ENCODE measurements at places on chromosomes 4 and X.
A peak's percentile ranks its signal among the peaks of the same experiment; 100 is the strongest.

DNA sequence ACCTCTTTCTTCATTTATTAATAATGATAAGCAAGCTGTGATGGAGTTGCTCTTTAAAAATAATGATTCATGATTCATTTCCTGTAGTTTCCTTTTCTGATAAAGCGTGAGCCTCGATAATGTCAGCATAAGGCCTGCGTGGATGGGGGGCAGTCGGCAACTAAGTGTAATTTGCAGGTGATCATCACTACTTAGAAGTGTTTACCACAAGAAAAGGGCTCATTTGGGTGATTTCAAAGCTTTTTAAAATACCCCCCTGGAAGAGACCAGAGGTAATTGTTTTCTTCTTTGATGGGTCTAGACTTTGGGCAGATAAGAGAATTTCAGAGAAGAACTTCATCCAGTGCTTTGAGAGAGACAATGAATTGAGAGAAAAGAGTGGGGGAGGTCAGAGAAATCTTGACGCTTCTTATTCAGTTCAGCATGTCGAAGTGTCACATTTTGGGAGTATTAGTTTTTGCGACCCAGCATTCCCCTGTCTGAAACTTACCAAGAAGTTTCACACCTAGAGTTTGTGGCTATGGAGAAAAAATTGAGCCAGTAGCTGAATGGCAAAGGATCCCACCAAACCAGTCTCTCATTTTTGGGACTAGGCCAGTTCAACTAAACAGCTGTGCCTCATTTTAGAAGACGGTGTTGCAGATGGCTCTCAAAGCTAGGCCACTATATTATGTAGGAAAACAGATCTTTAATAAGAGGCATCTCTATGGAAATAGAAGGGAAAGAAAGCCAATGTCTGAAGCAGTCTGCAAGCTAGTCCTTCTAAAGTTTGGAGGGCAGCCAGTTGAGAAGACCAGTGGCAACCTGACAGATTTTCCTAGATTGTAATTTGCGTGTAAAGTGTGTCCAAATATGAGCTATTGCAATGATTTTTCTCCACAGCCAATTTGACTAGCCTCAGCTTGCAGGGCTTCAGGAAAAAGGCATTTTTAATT is 171.0 kb upstream of the PPP1R2C start:
- no peak for DNase-seq

DNA sequence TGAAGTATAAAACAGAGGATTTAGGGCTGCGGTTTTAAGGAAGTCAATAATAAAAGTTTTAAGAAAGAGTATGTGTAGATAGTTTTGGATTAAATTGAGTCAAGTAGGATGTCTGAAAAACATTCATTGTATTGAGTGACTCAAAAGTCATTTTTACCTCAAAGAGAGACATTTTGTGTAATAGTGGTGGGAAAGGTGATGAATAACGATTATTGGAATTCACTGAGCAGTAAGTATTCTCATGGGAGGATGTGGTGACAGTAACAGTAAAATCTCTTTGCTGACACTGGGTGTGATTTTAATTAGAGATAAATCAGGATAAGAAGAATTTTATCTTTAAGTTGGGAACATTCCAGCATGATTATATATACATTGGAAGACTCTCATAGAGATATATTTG is 233.6 kb downstream of the PDHA2 start:
- no peak for DNase-seq

GRCh38 chr4:26088433-26088928 is 174.5 kb downstream of the SMIM20 start:
- peak; percentile 75 for DNase-seq

- peak; percentile 11 for DNase-seq
Observed at GRCh38 chr4:110020646-110021443, 108.2 kb downstream of the EGF start.

DNA sequence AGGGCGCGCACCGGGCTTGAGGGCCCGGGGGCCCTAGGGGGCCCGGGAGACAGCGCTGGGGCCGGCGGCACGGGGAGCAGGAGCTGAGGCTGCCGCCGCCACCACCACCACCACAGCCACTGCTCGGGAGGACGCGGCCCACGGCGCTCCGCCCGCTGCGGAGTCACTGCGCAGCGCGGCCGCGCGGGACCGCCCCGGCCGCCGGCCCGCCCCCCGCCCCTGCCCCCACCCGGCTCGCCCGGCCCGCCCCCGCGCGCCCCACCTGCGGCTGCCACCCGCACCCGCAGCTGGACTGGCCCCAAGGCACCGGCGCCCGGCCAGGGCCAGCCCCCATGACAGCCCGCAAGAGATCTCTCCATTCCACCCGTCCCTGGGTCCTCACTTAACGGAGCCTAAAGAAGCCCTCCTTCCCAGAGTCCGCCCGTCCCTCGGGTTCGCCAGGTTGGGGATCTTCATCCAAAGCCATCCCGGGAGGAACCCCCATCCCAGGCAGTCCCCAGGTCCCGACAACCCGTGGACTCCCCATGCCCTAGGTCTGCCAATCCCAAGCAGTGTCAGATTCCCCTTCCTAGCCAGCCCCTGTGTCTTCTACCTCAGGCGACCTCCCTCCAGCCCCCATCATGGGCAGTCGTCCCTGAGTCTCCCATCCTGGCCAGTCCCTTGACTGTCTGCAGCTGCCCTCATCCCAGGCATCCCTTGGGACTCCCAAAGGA is 40.0 kb upstream of the IQSEC2 start:
- DNase-seq, result peak; percentile 15

- DNase-seq, result no peak
Observed at GRCh38 chr4:158203436-158203835, 6.8 kb upstream of the TMEM144 start.

GRCh38 chrX:43750248-43750676 is 94.2 kb downstream of the MAOA start:
- peak; percentile 46 for DNase-seq

- DNase-seq, result no peak
Observed at GRCh38 chr4:13449590-13449989, 34.5 kb downstream of the RAB28 start.

DNA sequence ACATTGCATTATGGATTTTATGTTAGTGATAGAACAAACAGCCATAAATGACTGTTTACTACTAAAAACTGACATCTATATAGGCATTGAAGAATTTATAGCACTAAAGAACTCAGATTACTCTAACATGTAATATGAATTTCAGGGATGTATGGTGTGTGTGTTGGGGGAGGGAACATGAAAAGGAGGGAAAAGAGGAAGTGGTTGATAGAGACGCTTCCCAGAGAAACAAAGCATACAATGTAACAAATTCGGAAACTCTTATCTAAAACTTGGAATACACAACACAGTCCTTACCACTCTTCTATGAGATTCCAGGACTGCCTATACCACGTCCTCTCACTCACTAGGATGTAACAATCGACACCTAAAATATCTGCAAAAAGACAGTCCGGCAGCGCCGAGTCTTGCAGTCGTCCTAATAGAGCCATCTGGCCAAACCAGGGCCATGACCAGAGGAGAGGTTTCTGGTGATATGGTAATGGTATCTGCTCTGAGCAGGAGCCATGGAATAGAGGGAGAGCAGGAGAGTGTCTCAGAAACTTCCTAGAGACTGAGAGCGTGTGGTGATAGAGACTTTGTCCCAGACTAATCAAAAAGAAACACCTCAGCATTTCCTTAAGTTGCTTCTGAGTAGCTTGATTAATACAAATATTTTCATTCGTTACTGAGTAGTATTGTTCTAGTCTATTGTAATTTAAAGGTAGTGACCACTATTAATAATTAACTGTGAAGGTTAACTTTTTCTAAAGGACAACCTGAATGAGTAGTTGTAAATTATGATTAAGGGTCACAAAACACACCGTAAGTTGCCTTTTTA is 251.9 kb upstream of the ETNPPL start:
- DNase-seq, result no peak

- no peak for DNase-seq
Observed at GRCh38 chr4:26206999-26207398, 113.8 kb upstream of the RBPJ start.

- peak; percentile 58 for DNase-seq
Observed at GRCh38 chrX:14032406-14032805, 2.7 kb upstream of the GEMIN8 start.

DNA sequence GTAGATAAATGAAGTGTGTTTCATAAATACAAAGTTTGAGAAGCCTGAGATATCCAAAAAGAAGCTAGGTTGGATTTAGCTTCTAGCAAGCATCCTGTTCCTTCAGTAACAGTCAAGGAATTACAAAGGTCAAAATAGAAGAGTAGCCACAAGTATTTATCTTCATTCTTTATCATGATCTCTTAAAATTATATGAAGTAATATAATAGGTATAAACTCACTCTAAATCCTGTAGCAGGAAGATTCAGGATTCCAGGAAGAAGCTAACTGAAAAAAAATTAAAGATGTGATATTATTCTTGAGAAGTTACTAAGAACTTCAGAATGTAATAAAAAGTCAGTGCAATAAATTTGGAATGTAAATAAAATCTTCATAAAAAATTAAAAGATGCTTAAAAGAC is 31.1 kb upstream of the RXFP1 start:
- peak; percentile 37 for DNase-seq

GRCh38 chrX:3231766-3232165 is 114.7 kb downstream of the MXRA5 start:
- no peak for DNase-seq

DNA sequence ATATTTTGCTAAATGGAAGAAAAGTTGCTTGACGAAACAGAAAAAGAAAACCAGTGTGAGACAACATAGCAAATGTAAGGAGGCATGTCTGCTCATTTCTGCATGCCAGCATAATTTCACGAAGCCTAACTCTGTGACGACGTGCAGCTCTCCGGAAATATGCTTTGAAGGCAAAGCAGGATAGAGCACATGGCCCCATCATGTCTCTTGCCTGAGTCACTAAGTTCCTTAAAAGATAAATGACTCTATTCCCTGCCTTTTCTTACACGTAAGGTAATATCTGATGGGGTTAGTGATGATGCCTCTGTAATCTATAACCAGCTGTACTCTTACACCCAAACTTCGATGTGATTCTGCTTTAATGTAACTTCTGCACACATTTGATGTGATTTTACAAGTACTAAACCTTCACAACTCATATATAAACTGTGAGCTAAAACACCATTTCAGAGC is 64.5 kb downstream of the ANXA3 start:
- peak; percentile 77 for DNase-seq

DNA sequence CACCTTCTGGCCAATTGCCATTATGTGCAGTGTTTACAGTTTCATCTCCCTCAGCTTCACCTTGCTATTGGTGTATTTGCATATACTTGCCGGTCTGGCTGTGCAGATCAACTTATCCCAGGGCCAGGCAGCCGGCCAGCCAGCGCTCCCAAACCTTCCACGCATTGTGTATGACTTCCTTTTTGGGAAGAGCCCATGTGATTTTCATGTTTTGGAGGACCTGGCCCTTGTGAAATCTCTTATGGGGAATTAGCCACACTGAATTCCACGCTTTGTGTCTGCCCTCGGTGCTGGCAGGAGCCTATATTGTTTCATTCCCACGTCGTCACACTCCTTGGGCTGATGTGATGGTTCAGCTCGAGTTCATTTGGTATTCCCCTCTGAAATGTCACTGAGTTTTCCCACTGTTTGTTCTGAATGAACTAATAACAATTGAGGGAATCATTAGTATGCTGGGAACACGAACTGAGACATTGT is 6.0 kb upstream of the PDLIM3 start:
- no peak for DNase-seq

- peak; percentile 22 for DNase-seq
Observed at GRCh38 chr4:147760695-147761094, 28.8 kb downstream of the ARHGAP10 start.

GRCh38 chr4:146415829-146416228 is 105.9 kb downstream of the SLC10A7 start:
- DNase-seq, result no peak

- no peak for DNase-seq
Observed at GRCh38 chr4:40055511-40055862, 1.2 kb upstream of the N4BP2 start.

DNA sequence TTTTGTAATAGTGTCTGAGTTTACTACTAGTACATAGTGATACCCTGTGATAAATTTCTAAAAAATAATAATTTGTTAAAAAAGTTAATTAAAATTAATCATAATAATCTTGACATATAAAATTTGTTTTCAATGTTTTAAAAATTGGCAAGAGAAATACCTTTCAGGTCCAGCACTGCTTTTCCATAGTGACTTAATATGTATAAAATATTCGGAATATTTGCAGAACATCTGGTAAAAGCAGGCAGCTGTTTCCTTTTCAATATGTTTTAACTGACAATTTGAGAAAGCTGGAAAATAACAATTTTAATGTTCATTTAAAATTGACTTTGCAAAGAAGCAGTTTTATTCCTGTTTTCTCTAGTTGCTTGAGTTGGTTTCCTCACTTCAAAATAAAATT is 17.6 kb upstream of the GK2 start:
- no peak for DNase-seq

- DNase-seq, result no peak
Observed at GRCh38 chr4:188624370-188624769, 485.1 kb downstream of the TRIML1 start.

GRCh38 chr4:34417160-34417559 is 1827.2 kb downstream of the ARAP2 start:
- DNase-seq, result no peak

DNA sequence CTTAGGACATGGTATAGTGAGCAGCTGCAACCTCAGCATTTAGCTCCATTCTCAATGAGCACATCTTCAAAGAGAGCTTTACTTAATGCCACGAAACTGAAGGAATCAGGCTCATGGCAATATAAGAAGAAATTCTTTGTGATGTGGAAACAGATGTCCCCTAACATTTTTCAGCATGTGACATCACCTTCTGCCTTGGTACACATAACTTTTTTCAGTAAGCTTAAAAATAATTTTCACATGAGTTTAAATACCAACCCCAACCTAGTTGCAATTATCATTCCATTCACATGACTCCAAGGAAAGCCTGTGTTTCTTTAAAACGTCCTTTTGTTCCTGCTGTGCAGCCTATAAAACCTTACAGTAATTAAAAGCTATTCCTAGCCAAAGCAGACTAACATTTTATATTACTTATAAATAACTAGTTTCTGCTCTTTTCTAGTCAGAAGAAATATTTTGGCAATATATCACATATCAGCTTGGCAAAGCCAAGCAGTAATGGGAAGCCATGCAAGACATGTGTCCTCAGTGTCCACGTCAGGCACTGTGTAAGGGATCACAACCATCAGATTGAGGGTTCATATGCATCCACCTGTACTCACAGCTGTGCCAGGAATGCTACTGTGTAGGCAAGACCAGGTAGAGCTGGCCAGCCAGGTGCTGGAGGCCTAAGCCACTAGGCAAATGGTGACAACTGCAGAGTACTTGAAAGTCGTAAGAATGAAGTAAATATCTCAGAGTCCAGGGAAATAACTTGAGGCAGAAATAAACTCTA is 466.6 kb downstream of the INPP4B start:
- DNase-seq, result peak; percentile 99

- DNase-seq, result no peak
Observed at GRCh38 chr4:78799551-78800495, 23.7 kb downstream of the BMP2K start.

Measured in EH (cell line).